ENCODE measurements at places on chromosomes 11 and 22.

DNA sequence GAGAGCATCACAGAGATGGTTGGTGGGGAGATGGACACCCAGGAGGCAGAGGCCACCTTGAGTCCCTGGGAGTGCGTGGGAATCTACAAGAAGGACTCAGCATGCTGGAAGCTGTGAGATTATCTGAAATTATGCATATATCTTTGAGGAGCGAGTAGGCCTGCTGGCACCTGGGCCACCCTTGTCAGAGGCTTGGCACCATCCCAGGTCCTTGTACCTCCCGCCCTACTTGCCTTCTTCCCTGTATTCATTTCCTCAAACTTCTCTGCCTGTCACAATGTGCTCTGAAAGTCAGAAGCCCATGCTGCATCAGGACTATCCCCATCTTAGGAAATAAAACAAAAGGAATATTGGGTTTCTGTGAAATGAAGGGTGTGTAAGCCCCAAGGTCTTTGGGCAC lies 133.0 kb upstream of the CSNK2A3 start:
- no peak for DNase-seq

DNA sequence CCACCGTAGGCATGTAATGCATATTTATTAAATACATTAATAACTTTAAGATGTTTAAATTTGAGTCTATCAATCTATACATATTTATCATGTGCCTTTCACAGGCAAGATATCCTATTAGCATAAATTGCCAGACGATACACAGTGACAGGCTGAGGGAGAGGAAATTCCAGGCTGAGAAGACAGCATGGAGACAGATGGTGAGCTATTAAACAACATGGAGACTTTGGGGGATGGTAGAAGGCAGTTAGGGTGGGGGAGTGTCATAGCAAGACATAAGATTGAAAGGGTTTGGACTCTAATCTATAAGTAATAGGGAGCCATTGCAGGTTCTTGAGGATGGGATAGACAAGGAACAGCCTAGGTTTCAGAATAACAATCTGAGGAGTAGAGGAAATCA lies 138.5 kb downstream of the NXPE2 start:
- no peak for DNase-seq

DNA sequence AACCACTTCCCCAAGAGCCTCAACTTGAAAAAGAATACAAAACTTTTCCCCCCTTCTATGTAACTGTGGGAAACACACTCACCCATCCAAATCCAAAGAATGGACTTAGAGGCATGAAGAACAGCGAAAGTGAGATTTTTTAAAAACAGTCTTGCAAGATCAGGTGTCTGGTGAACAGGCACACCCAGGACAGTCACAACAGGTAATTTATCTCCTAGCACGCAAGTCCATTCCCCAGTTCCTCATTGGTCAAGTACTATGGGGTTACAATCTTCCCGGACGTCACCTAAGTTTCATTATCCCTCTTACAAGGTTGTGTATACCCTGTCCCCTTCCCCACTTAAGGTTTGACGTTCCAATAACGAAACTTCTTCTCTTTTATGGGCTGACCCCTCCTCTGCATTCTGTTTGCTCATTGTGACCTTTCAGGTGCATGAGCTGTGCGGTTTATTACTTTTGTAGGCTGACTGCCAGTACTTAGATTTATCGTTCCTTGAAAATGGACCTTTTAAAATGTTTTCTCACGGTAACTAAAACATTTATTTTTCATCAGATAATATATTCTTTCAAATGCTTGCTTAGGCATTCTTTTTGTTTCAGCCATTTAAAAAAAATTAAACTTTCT lies 1401.9 kb downstream of the FAM181B start:
- DNase-seq: no peak

DNA sequence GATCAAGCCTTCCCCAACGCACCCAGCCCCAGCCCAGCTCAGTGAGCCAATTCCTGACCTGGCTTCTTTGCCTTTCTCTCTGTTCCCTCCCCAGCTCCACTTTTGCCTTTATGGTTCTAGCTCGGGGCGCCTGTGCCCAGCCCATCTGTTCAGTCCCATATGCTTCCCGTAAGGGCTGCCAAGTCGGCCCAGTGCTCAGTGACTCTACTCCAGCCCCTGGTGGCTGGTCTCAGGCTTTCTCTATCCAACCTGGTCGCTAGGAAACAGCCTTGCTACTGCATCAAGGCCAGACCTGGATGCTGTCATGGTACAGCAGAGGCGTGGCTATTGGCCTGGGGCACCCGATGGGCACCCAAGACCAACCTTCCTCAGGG lies 178.0 kb downstream of the DSCAML1 start:
- DNase-seq: no peak

DNA sequence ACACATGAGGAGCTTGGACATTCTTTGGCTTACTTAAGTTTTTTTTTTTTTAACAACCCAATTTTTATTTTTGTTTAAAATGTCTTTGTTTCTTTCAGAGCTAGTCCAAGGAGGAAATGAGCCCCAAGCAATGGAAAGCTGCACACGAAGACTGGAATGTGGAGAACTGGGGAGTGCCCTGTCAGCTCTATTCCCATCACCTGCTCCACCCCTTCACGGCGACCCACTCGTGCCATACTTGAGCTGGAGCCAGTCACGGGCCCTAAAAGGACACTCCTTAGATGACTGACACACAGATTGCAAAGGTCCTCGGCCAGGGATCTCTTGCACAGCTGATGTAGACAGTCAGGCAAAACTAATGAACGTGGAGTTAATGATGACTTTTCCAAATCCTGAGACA lies 10.6 kb upstream of the SLC25A18 start:
- DNase-seq: no peak

Data from left forelimb (tissue), 1 donor.